NCI-H460 (cell line): ENCODE measurements at places on chromosomes 4 and X. TPM values are rescaled to one million over a fixed set of nuclear protein-coding genes. Genes with fewer than 3 reads are reported as not detected.

PNMA6A gene
- total RNA-seq: 1.7 and 2.9 TPM in 2 replicates

UTP3 gene
- total RNA-seq: 13.3 and 14.8 TPM in 2 replicates

MND1 gene
- 33.6 and 35.7 TPM in 2 replicates for total RNA-seq

CXCL6 gene
- not detected in 2 replicates for total RNA-seq

CLGN gene
- 69.0 and 74.9 TPM in 2 replicates for total RNA-seq

KCND1 gene
- 0.58 and 0.72 TPM in 2 replicates for total RNA-seq

GRCh38 chrX:139815771-139816170 is 107.8 kb upstream of the MCF2 start:
- no peak for DNase-seq

GRCh38 chr4:21765810-21766407 is 182.7 kb downstream of the KCNIP4 start:
- DNase-seq: peak; percentile 46

DNA sequence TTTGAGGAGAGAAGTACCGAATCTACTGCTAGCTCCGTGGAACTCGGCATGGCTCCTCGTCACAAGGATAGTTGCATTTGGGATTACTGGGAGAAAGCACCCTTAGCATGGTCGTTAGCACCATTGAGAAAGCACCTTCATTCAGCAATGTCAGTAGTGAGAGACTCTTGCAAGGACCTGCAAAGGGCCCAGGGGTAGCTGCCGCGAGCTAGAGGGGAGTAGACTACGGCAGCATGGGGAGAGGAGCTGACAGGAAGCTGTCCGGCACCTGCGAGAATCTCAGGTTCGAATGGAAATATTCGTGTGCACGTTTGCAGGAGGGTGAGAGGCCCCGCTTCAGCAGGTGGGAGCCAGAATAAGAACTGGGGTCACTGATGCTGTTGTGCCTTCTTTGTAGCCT is 20.2 kb downstream of the TLR10 start:
- DNase-seq: no peak

DNA sequence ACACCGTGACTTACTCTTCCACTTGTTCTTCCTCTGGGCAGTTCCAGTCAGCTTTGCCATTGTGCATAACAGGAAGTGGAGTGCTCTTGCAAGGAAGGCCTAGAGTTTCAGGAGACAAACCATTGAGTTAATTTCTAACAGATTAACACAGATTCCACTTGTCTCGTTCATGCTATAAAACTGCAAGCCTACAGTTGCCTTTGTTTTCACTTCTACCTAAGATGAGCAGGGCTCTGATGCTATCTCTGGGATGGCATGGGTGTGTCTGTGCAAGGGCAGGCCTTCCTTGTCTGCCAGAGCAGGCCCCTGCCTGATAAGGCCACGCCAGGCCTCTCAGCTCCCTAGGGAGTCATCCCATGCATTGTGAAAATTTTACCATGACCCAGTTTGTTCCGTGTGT is 67.7 kb upstream of the PGRMC2 start:
- no peak for DNase-seq

- DNase-seq: no peak
Measured at GRCh38 chrX:39527025-39527424, 570.7 kb downstream of the BCOR start.

DNA sequence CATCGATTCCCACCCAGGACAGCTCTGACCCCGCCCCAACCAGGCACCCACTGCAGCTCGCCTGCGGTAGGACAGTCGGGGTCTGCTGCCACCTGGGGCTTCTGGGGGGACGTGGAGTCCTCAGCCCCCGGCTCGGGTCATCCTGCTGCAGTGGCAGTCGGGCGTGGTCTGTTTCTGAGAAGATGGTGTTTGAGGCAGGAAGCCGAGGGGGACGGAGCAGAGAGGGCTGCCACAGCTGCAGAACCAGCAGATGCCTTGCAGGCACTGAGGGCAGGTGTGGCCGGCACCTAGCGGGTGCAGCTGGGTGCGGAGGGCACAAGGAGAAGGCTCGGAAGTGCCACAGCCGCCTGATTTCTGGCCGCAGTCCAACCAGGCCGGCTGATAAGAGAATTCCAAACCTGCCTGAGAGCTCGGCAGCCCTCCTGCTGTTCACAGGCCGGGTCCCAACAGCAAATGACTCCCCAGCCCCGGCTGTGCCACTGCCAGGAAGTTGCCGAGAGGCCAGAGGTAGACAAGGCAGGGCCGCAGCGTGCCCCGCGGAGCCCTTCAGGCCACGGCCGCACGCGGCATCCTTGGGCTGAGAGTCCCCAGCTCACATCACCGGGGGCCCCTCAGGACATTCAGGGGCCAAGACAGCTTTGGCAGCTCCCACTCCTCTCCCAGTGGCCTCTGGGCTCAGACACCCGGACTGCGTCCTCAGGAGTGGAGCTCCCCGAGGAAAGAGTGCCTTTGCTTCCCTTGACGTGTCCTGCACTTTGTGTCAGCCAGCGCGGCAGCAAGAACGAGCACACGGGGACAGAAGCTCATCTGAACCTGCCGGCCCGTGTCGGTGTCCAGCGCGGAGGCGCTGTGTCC is 9.4 kb upstream of the CPLX1 start:
- DNase-seq: no peak

DNA sequence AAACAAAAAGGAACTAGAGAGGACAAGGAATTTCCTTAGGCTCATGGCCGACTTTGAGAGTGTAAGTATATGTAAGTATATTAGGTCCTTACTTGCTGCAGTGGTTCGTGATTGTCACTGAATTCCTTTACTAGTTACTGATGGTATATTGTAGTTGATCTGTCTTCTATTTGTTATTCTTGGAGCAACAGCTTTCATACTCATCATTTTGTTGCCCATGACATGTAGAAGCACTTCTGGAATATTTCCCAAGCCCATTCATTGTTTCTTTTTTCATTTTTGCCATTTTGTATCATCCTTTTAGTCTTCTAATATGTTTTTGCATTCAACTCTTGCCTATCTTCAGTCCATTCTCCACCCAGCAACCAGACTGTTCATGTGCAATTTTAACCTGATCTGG is 170.0 kb downstream of the ARHGAP10 start:
- DNase-seq: no peak
